ENCODE measurements at places on chromosomes 11 and 22.
A peak's percentile ranks its signal among the peaks of the same experiment; 100 is the strongest.

DNA sequence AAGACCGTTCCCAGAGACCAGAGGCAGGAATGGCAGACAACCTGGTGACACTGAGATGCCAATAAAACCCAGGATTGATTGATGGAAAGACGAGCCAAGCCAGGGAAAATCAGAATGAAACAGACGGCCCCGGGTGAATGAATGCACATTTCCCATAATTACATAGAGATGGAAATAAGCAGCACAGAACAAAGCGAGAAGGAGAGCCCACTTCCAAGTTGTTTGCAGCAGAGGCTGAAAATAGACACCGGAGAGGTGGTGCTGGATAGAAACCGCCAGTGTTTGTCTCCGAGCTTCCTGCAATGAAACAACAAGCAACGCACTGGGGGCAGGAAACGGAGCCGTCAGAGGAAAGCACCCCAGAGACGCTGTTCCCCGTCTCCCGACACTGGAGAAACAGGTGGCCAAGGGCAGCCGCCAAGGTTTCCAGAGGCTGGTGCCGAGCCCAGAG lies 406.8 kb downstream of the SHANK2 start:
- DNase-seq: no peak

DNA sequence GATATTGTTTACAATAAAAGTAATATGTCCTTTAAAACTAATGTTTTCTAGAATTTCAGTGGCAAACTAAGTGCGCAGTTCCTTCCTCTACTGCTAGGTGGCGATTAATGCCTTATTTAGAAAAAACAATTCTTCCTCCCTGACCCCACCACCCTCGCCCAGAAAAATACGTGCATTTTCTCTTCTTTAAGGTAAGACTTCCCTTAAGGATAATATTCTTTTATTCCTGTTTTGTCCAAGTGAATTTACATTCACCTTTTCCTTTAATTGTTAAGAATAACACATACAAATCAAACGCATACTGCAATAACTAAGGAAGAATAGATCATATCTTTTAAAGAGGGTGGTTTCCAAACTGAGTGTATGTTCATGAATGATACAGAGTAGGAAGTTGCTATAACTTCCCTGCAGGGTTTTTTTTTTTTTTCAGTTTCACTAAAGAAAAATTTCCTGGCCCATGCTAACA lies 17.0 kb upstream of the PSMA1 start:
- DNase-seq: peak; percentile 60

DNA sequence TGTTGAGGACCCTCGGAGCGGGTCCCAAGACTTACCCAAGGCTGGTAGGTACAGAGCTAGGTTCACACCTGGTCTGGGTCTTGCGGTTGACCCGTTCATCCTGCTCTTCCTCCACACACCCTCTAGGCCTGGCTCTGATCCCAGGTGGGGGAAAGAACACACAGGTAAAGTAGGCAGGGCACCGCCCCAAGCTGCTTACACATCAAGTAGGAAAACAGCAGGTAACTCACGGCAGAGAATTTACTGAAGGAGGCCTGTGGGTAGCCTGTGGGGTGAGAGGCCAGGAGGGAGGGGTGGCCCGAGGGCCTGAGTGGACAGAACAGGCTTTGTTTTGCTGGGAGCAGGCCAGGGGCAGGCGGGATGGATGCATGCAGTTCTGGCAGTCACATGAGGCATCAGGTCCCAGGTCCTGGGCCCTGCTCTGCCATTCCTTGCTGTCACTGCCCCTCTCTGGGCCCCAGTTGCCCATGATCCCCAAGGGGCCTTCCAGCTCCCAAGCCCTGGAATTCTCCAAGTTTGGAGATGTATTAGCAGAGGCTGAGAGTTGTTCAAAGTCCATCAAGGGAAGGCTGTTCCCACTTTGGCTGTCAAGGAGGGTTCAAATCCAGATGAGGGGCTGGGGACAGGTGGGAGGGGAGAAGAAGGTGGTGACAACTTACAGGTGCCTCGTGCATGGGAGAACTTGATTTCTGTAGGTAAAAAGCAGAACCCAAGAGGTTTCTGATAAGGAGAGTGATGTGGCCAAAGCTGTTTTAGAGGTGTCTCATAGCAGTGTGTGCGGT lies 5.7 kb downstream of the TSKU start:
- no peak for DNase-seq

- DNase-seq: no peak
Observed at GRCh38 chr11:48007677-48008076, 27.3 kb downstream of the PTPRJ start.

GRCh38 chr11:74909385-74909784 lies 39.5 kb downstream of the XRRA1 start:
- DNase-seq: no peak

- no peak for DNase-seq
Observed at GRCh38 chr11:129365816-129366215, 9.8 kb upstream of the BARX2 start.

- DNase-seq: no peak
Observed at GRCh38 chr22:27952091-27952490, 33.0 kb upstream of the PITPNB start.

DNA sequence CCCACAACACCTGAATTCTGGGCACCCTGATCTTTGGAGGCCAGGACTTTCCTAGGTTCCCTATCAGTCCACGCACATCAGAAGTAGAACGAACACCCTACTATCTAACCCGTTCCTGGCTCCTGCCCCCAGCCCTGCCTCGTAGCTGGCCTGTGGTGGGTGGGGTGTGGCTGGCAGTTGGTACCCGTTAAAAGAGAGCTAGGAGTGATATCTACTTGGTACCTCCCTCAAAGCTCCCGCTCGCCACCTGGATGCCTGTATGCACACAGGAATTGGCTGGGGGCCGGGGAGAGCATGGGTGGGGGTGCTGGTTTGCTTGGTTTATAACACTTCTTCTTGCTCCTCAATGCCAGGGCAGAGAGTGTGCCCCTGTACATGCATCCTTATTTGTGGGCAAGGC lies 14.0 kb upstream of the NECTIN1 start:
- no peak for DNase-seq

DNA sequence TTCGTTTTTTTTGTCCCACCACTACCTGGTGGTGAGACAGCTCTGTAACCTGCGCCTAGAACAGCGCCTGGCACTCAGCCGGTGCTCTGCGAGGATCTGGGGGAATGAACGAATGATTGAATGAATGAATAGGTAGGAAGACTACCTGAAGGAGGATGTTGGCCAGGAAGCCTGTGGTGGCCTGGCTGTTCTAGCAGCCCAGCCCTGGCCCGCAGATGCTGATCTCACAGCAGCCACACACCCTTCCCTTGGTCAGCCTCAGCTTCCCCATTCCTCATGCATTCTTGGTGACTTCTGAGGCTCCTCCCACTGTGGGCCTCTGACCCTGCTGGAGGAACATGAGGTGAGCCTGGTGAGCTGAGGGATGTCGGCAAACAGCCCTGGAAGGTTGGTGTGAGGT lies 3.7 kb downstream of the TRPM5 start:
- no peak for DNase-seq

GRCh38 chr11:73227571-73228211 lies 9.6 kb downstream of the P2RY2 start:
- no peak for DNase-seq

GRCh38 chr22:29885610-29886009 lies 2.6 kb downstream of the MTMR3 start:
- DNase-seq: no peak

- DNase-seq: no peak
Observed at GRCh38 chr11:60349990-60350389, 22.9 kb downstream of the MS4A6E start.

DNA sequence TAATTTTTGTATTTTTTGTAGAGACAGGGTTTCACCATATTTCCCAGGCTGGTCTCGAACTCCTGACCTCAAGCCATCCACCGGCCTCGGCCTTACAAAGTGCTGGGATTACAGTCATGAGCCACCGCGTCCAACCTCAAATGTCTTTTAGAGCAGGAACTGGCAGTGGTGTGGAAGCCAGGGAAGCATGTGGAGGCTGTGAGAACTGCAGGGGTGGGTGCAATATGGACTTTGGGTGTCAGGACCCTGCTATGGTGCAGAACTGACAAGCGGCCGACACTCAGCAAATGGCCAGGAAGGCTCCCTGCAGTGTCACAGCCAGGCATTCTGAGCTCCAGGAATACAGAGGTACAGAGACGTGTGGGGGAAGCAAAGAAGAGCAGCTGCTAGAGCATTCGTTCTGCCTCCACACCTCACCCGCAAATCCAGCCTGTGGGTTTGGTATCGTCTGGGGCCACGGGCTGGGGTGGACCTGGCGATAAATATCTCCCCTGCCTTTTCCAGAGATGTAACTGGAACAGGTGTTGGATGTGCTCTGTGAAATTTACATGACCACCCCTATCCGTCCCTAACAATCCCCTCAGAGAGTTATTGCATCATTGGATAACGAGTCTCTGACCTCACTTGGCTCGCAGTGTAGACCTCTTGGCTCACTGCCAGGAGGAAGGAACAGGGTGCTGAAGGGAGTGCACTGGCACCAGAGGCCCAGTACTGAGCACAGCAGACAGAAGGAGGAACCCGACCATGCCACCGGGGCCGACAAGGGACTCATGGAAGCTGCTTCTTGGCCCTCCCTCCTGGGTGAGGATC lies 624.7 kb upstream of the B3GAT1 start:
- DNase-seq: no peak

- DNase-seq: no peak
Observed at GRCh38 chr11:19419808-19420207, 179.1 kb upstream of the E2F8 start.

DNA sequence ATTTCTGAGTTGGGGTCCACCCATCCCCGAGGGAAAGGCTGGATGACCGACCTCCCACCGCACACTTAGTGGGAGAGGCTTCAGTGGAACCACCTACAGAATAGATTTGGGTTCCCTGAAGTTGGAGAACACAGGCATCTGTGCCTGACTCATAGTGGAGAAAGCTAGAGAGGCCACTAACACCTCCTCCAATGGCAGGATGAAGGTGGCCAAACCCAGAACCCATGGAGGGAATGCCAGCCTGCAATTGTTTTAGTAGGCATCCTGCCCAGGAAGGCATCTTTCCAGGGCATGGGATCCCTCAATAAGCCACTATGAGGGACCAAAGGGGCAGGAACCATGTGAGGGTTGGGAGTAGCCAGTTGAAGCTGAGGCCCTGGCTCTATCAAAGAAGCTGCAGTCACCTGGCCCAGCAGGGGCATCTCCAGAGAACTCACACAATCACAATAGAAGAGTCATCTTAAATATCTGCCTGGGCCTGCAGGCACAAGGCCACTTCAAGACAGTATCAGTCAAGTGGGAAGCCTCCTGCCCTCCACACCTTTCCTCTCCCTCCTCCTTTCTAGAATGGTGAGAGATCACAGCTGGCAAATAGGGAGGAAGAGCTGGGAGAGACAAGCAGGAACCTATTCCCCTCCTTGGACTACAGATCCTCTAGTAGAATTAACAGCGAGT lies 124.1 kb upstream of the CSNK2A3 start:
- DNase-seq: no peak

- no peak for DNase-seq
Observed at GRCh38 chr11:64888729-64889511, 10.5 kb upstream of the EHD1 start.

DNA sequence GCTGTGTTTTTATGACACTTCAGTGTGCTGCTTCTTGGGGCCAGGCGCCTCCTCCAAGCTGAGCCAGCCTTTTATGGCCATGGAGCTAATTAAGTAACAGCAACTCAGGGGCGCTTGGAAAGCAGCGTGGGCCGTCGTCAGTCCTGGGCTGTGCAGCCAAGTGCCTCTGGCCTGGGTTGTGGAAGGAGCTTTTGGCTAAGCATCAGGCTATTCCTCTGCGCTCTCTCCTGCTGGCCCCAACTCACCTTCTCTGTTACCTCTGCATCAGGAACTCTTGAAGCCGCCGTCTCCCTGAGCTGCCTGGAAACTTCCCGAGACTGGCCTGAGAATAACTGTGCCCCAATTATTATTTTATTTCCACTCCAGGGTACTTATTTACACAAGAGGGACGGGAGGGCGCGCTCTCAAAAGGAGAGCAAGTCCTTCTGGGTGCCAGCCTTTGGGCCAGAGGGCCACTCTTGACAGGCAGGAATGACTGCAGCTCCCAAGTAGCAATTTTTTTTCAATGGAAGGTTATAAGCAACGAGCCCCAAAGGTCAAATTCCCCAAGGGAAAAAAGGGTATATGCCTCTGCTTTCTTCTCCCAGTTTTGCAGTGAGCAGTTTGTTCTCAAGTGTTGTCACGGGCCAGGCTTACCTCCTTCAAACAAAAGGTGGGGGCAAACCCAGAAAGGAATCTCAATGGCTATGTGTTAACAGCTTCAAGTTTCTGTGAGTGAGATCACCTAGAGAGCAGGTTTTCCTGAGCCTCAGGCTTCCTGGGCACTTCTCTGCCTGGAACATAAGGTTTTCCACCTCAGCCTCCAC lies 38.5 kb upstream of the NAV2 start:
- DNase-seq: peak; percentile 40

DNA sequence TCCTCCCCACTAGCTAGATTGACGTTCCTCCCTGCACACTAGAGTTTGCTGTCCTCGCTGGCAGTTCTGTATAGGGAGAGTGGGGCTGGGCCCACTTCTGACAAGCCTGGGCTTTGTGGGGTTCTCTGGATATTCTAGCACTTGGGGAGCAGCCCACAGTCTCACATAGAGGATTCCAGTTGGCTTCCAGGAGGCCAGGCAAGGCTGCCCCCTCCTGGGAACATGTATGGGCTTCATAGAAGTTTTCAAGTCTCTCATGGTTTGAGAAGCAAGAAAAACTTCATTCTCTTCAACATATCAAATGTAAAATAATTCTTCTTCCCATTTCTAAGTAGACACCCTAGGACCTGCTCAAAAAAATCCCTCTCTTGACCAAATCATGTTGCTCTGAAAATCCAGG lies 87.5 kb downstream of the NAV2 start:
- DNase-seq: no peak

DNA sequence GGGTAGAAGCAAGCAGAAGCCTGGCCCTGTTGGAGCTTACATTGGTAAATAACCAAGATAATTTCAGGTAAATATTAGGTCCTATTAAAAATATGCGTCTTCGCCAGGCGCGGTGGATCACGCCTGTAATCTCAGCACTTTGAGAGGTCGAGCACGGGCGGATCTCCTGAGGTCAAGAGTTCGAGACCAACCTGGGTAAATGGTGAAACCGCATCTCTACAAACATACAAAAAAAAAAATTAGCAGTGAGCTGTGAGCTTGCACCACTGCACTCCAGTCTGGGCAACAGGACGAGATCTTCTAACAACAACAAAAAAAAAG lies 529 bp upstream of the SULT4A1 start:
- no peak for DNase-seq

DNA sequence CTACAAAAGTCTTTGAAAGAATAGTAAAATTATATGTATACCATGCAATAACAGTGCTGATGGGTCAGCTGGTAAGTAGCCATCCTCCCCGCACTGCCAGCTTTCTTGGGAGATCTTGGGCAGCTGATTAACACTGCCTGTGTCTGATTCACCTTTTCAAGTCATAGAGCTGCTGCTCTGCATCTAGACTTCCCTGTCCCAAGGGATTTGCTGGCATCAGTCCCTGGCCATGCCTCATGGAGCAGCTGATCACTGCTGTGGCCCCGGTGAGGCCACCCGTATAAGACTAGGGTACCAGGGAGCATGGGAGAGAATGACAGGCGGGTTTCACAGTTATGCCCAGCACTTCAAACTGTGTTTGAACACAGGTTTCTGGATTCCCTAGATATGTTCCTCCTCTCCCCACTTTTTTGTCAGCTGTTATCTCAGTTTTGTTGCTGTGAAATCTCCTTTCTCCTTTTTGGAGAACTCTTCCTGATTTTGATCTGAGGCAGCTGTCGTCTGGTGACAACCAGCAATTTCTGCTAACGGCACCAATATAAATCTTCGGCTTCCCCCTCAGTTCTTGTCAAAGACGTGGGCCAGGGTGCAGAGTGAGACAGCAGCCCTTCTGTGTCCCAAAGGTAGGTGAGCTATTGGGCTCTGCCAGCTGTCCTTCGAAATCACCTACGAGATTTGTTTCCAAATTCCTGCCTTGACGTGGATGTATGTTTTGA lies 438.9 kb downstream of the NTM start:
- DNase-seq: peak; percentile 27

GRCh38 chr11:131349368-131350086 lies 20.9 kb upstream of the NTM start:
- DNase-seq: no peak

All from NCI-H82 (cell line).